Occipital lobe (tissue), 3 donors: ENCODE measurements at places on chromosomes 5 and 9. TPM values are rescaled to one million over a fixed set of nuclear protein-coding genes. Genes with fewer than 3 reads are reported as not detected.

The FANCG gene
- total RNA-seq, result 31.7 TPM

The PRR16 gene
- total RNA-seq, result 6.1 TPM

The LHX2 gene
- total RNA-seq, result 189 TPM

The CLIC3 gene
- total RNA-seq, result 0.31 TPM

The PCDHGA5 gene
- 6.6 TPM for total RNA-seq

The FGFR4 gene
- 1.6 TPM for total RNA-seq

The PCDHB10 gene
- total RNA-seq, result 13.1 TPM

The PCDHB14 gene
- 13.4 TPM for total RNA-seq

The CMYA5 gene
- 1.2 TPM for total RNA-seq

- DNase-seq, result no peak
These were observed 385.1 kb downstream of the DTWD2 start for GRCh38 chr5:118603278-118603677.

GRCh38 chr5:59558501-59558900 is 335.0 kb downstream of the PDE4D start:
- no peak for DNase-seq

GRCh38 chr5:95401626-95402025 is 10.5 kb downstream of the FAM81B start:
- DNase-seq, result no peak

DNA sequence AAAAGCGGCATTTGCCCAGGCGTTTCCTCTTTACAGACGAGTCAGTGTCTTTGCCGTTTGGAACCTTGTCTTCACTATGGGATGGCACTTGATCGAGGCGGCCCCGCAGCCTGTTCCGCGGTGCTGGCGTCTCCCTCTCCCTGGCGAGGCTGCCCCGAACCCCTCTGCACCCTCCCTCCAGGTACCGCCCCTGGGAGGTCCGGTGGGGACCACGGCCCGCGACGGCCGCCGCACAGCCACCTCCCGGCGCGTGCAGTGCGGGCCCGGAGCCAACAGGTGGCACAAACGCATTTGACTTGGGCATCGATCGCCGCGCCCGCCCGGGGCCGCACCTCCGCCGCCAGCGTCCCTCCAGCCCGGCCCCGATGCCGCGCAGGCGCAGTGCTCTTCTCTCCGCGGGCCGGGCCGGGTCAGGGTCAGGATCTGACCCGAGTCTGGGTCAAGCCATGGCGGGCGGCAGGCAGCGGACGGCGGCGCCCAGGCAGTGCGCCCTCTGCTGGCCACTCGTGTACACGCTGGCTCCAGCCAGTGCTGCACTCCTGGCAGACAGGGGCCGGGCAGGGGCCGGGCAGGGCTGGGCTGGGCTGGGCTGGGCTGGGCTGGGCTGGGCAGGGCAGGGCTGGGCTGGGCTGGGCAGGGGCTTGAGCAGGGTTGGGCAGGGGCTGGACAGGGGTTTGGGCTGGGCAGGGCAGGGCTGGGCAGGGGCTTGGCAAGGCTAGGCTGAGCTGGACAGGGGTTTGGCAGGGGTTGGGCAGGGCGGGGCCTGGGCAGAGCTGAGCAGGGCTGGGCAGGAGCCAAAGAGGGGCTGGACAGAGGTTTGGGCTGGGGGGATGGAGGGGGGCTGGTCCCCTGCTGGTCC is 155.8 kb upstream of the IRX4 start:
- DNase-seq, result peak; percentile 13

DNA sequence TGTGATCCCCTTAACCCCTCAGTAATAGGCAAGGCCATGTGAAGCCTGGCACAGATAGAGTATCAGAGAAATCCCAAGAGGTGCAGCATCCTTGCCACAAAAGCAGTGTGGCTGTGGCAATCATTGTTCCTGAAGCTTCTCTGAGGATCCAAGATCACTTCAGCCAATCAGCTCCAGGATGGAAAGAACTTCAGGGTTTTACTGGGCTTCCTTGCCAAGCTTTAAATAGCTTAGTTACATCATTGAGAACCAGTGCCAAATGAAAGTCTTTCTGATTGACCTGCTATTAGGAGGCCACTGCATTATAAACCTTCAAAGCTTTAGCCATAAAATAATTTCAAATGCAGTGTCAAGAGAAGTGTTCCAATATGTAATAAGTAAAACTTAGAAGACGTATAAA is 430.6 kb downstream of the PIK3R1 start:
- no peak for DNase-seq

DNA sequence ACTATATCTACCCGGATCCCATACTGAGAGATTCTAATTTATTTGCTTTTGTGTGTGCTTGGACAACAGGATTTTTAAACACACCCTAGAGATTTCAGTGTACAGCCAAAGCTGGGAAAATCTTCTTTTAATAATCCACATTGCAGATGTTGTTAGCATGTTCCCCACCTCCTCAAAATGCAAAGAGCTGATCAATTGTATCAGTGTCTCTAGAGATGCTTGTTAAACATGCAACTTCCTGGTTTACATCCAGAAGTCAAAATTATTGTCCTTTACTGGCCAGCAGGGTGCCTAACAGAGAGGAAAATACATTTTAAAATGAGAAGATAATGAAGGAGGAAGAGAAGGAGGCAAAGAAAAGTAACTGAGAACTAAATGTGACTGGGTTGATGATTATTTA is 793.3 kb downstream of the SEMA5A start:
- no peak for DNase-seq

- no peak for DNase-seq
These were observed 16.1 kb upstream of the VPS13A start for GRCh38 chr9:77161191-77161590.

DNA sequence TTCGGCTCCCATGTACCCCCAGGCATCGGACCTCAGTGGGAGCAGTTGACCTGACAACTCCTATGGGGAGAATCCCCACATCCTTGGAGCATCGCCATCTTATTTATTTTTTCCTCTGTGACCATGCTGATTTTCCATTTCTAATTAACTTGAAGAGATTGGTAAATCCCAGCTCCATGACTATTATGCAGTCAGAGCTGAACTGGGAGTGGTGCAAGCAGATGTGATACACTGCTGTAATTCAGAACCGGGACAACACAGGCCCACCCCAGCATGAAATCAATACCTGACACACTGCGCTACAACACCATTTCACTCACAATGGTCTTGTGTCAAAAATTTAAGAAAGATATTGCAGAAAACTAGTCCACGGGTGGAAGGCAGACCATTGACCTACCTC is 1.0 kb upstream of the TRPM3 start:
- DNase-seq, result no peak

DNA sequence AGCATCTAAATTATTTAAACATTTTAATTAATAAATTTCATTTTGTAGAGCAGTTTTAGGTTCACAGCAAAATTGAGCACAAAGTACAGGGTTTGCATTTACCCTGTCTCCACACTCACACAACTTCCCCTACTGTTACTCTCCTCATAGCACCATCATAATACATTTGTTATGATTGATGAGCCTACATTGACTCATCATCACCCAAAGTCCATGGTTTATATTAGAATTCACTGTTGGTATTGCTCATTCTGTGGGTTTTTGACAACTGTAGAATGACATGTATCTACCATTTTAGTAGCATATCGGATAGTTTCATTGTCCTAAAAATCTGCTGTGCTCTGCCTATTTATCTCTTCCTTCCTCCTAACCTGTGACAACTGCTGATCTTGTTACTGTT is 411.1 kb upstream of the MPDZ start:
- DNase-seq, result no peak

DNA sequence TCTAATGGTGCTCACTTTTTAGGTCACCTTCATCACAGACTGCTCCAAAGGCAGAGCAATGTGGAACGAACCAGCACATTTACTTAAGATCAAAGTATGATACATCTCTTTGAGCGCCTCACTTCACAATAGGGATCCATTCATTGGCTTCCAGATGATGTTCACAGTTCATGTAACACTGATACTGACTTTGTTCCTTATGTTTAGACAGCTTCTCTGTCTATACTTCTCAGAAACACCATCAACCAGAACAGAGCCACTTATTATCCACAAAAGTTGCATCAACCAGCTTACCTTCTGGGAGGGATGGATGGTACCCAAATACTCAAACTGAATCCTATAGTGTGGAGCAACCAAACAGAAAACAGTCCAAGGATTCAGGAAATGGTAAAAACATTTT is 4.6 kb downstream of the PTAR1 start:
- no peak for DNase-seq

DNA sequence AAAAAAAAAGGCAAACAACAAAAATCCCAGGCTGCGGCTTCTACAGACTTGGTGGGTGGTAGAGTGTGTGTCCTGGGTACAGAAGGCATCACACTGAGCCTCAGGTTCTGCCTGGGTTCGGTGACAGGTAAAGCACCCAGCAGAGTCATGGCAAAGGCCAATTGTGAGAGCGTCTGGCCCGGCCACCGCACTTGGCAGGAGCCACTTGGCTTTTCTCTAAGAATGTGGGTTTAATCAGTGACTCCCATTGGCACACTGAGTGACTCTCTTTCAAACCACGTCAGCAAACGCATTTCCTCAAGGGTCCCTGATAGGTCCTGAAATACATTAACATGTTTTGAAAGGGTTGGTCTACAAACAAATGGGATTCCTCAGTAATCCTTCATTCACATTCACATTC is 17.0 kb downstream of the COL23A1 start:
- no peak for DNase-seq

DNA sequence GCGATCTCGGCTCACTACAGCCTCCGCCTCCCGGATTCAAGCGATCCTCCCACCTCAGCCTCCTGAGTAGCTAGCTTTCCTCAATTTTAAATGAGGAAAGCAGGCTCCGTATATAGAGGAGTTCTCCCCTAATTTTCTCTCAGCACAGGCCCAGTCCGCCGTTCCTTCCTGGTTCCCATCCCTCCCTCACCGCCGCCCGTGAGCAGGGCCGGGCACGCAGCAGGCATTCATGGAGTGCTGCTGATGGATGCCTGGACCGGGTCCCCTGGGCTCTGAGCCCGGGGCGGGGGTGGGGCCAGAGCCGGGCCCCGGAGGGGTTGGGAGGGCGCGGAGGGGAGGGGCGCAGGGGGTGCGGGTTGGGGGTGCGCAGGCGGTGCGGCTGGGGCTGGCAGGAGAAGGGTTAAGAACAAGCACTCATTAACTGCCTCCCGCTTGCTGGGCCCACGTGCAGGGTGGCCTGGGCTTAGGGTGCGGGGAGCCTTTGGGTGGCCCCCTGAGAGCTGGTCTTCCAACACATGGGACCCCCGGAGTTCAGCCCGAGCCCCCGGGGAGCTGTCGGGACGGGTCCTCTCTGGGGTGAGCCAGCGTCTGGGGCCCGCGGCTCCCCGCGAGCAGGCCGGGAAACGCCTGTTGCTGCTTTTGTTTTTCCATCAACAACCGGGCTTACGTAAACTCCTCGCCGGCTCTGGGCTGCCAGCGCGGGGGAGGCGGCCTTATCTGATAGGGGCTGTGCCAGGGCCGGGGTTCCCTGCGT is 33.7 kb downstream of the LHX2 start:
- DNase-seq, result peak; percentile 15

- DNase-seq, result no peak
These were observed 16.6 kb upstream of the TGFBI start for GRCh38 chr5:136012041-136012804.

- no peak for DNase-seq
These were observed 12.4 kb downstream of the CEL start for GRCh38 chr9:133074111-133074651.

GRCh38 chr5:165325221-165325620 is 1819.8 kb downstream of the MAT2B start:
- no peak for DNase-seq

GRCh38 chr5:360257-361027 is 38.9 kb downstream of the AHRR start:
- DNase-seq, result no peak

DNA sequence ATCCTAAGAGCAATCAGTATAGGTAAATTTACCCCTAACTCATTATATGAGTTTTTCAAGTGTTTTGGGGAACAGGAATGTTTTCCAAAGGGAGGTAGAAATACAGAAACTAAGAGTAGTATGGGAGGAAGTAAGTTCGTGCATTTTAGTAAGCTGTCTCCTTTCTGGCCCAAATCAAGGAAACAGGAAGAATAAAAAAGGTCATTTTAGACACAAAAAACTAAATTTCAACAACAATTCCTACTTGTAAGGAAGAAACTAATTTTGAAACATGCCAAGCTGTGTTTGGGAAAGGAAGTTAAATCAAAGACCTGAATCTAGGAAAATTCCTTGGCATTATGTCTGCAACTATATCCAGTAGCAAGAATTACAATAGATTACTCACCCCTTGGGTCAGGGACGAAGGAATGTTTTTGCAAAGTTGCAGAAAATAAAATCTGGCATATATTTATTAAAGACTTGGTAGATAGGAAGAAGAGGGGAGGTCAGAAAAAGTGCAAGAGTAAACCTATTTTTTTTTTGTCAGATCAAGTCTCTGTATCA is 6.5 kb upstream of the RPS6 start:
- DNase-seq, result no peak

DNA sequence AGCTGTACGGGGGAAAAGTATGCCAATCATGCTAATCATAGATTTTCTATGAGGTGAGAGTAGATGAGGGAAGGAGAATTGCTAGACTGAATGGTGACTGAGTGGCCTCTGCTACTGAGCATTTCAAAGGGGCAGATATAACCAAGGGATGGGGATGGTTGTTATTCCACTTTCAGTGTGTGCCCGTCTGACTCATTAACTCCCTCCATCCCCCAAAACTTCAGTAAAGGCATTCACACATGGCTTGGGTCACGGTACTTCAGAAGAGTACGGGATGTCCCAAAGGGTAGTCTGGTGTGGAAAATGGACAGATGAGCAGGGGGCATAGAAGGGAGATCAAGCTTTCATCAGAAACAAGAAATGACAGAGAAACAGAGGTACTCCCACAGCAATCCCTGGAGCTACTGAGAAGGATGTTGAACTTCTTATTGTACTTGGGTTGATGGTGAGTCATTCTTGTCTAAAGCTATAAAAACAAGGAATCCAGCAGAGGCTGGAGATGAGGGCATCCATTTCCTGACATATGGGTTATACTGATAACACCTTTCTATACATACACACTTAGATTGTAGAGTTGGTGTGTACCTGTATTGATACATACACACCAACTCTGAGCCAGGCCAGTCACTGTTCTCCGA is 8.9 kb upstream of the TLE4 start:
- DNase-seq, result no peak

DNA sequence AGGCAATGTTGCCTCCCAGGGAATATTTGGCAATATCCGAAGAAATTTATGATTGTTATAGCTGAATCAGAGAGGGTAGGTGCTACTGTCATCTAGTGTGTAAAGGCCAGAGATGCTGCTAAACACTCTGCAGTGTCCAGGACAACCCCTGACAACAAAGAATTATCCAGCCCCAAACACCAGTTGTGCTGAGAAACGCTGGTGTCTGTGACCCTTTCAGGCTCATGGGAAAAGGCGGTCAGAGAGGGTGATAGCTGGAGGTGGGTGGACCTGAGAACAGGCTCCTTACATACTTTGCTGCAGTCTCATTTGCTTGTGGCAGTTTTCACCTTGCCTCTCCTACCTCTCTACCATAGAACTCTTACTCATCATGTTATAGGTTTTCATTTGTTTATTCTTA is 295.3 kb upstream of the DMRT1 start:
- DNase-seq, result no peak

GRCh38 chr5:137201876-137202275 is 297.2 kb downstream of the SPOCK1 start:
- DNase-seq, result no peak

- DNase-seq, result no peak
These were observed 116.6 kb upstream of the ADAMTSL1 start for GRCh38 chr9:18357321-18357720.
